ENCODE measurements at places on chromosomes 1 and 21.

DNA sequence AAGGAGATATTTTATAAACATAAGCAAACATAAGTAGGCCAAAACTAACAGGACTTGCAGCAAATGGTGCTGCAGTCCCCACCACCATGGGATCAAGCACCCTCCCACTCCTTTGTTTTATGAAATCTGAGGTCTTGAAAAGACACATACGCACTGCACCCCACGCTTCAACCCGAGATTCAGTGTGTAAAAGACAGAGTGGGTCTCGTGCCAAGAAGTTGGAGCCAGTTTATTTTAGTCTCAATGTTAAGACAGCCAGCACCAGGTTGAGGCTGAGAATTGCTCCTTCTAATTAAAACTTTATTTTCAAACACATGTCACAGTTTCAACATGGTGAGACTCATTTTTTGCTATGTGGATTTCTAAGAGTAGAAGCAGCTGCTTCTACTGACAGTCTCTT lies 139.1 kb upstream of the TIAM1 start:
- no peak for DNase-seq

- DNase-seq: no peak
Observed at GRCh38 chr1:76669131-76669530, 198.1 kb upstream of the ST6GALNAC5 start.

- no peak for DNase-seq
Observed at GRCh38 chr1:159274631-159275030, 27.5 kb upstream of the FCER1A start.

DNA sequence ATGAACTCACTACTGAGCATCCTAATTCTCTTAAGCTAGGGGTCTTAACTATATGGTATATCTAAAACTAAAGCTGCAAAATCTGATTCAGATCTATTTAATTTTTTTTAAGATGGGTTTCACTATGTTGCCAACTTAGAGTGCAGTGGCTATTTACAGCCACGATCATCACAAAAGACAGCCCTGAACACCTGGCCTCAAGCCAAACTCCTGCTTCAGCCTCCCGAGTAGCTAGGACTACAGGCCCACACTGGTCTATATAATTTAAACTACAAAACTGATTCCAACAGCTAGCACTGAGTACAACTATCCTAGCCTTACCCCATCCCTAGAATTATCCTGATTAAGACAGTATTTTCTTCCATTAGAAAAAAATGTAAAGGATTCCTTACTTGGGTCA lies 37.1 kb downstream of the EIF4G3 start:
- DNase-seq: no peak

GRCh38 chr1:53636621-53637171 lies 102.3 kb downstream of the GLIS1 start:
- no peak for DNase-seq

- no peak for DNase-seq
Observed at GRCh38 chr1:207645635-207646081, 725 bp downstream of the CR1L start.

DNA sequence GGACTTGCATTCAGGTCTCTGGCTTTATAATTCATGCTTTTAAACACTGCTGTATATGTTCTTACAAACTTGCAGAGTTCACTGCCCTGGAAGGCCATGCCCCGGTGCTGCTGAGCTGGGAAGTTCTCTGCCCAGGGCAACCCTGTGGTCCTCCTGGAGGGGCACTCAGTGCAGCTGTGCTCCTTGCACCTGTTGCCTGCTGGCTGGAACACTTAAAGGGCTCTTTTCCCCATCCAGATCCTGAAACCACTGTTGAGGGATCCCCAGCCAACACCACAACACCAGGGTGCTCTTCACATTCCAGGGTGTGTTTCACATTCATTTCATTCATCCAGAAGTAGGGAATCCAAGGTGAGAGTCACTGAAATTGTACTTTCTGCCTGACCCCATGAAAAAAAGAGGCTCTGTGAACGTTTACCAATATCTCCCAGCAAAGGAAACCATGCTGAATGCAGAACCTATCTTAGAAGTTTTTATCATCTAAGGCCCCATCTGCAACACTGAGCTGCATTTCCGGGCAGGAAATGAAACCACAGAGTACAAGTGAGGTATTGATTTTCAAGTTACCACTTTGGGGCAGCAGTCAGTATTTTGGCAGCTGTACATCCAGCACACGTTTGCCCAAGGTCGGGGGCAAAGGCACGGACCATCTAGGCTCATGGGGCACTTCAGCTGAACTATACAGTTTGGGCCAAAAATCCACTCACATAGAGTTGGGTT lies 16.4 kb upstream of the KIAA0040 start:
- peak; percentile 76 for DNase-seq

GRCh38 chr1:47725000-47725473 lies 272.1 kb downstream of the TRABD2B start:
- DNase-seq: no peak

DNA sequence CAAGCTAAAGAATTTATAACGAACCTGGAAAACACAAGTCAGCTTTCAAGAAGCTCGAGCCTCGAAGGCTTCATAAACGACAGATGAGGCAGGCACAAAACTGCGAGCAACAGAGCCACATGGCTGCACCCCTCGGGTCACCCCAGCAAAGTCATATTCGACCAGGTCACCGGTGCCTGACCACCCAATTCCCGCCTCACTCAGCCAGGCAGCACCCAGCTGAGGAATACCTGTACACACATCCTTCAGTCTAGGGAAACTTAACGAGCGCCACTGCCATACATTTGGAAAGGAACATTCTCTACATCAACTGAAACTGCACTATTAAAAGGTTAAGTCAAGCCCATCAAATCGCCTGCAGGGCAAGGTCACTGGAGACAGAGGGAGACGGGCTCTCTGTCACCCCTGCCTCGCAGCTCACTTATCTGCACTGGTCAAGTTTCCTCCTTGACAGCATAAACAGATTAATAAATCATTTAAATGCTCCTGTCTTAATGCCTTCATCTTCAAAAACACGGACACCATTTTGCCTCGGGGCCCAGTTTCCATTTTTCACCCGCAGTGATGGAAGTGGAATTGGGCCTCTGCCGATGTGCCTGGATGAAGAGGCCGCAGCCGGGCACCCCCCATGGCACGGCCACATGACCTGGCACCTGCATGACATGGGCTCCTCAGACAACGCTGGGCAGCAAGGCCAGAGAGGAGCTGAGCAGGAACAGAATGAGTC lies 20.6 kb downstream of the NPHP4 start:
- DNase-seq: no peak

DNA sequence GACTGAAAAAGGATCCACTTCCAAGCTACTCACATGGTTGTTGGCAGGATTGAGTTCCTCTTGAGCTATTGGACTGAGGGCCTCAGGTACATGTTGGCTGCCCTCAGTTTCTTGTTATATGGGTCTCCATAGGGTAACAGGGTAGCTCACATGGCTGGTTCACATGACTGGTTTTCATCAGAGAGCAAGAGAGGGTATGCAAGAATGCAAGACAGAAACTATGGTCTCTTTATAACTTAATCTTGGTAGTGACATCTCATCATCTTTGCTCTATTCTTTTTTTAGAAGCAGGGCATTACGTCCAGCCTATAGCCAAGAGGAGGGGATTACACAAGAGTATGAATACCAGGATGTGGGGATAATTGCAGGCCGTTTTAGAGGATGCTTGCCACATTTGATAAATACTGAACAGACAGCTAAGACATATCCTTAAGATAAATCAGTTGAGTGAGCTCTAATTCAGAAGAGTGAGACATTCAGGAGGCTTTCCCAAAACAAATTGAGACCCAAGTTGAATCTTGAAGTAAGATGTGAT lies 100.2 kb downstream of the HMCN1 start:
- DNase-seq: no peak

GRCh38 chr1:112872551-112872962 lies 83.4 kb downstream of the SLC16A1 start:
- DNase-seq: no peak

- no peak for DNase-seq
Observed at GRCh38 chr1:44542420-44543063, 131.7 kb downstream of the TMEM53 start.

- no peak for DNase-seq
Observed at GRCh38 chr1:1873186-1873585, 17.7 kb downstream of the GNB1 start.

DNA sequence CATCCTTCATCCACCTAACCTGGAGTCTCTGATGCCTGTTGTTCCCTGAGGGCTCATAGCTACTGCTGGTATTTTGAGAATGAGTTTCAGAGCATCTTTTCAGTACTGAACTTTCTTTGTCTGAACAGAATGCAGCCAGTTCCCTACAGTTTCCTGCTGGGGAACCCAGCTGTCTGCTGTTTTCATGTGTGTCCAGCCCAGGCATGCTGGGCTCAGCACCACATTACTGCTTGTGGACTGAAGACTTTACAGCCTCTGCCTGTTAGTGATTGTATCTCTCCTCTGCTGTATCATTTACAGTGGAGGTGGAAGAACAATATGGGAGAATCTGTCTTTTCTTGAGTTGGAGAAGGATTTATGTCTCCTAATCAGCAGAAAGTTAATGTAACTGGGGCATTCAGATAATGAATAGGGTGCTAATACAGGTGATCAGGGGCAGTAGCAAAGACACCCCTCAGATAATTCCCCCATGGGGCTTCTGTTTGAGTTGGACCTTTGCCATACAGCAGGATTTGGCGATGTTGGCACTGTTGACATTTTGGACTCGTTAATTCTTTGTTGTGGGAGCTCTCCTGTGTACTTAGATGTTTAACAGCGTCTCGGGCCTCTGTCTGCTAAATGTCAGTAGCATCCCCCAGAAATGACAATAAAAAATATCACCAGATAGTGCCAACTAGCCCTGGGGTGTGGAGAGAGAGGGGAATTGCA lies 207.7 kb downstream of the HHAT start:
- DNase-seq: no peak

GRCh38 chr1:226351709-226352108 lies 42.7 kb upstream of the LIN9 start:
- no peak for DNase-seq

DNA sequence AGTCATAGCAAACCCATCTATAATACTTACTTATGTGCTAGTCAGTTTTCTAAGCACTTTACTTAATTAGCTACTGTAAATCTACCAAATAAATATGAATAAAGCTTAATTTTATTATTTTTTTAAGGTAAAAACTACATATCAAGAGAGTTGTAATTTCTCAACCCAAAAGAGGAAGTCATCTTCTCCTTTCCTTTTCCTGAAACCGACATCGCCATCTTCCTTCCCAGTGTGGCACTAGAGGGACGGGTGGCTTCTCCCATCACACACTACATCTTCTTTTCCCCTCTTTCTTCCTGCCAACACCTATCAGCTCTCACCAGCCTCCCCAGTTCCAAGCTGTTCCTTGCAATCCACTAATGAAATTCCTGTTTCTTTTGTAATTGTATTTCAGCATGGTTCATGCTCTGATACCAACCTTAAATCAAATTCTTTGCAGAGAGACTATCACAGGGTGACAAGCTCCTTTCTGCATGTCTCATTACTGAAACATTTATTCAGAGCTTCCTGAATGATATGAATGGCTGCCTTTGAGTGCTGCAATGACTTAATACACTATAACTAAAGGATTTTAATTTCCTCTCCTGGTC lies 251.6 kb upstream of the FAM78B start:
- no peak for DNase-seq

GRCh38 chr1:210394281-210394821 lies 65.6 kb downstream of the HHAT start:
- DNase-seq: no peak

- DNase-seq: no peak
Observed at GRCh38 chr1:168688644-168689326, 40.2 kb downstream of the DPT start.

- DNase-seq: no peak
Observed at GRCh38 chr1:145953861-145954260, 4.0 kb downstream of the LIX1L start.

All from CD4-positive, alpha-beta T cell treated with Interleukin-21 for 1 hour (primary cell).